ENCODE measurements at places on chromosomes 2 and 18.

GRCh38 chr18:58456625-58457024, 172.3 kb downstream of the ALPK2 start:
- no peak for DNase-seq

- peak; percentile 40 for DNase-seq
These were observed 219.6 kb upstream of the NETO1 start for GRCh38 chr18:73087282-73087977.

- DNase-seq: no peak
These were observed 153.6 kb upstream of the ZNF804A start for GRCh38 chr2:184444623-184445223.

- DNase-seq: no peak
These were observed 95.7 kb upstream of the LINC00305 start for GRCh38 chr18:64244571-64244970.

DNA sequence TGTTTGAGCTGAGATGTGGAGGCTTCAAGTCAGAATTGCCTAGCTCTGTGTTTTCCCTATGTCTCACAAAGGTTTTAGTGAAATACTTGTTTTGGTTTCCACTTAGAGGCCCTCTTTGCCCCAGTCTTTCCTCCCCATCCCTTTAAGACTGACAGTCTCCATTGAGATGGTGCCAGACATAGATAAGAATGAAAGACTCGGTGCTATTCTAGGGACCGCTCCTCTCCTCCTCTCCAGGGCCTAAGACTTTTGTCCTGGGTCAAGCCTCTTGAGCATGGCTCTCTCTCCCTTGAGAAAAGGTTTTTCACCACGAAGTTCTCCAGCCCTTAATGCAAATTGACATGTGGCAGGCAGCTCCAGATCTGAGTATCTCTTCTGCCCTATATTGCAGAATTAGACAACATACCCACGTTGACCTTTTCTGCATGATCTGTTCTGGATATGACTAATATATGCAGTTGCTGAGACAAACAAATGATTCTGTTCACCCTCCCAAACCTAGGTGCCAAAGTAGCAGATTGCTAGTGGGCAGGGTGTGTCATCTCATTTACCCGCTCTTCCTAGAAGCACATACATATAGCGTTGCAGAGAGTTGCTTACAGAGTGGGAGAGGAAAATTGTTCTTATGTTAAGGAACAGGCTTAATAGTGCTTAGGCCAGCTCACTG, 47.5 kb upstream of the ACSL3 start:
- no peak for DNase-seq

- no peak for DNase-seq
These were observed 77.2 kb downstream of the TLK1 start for GRCh38 chr2:171083451-171083850.

DNA sequence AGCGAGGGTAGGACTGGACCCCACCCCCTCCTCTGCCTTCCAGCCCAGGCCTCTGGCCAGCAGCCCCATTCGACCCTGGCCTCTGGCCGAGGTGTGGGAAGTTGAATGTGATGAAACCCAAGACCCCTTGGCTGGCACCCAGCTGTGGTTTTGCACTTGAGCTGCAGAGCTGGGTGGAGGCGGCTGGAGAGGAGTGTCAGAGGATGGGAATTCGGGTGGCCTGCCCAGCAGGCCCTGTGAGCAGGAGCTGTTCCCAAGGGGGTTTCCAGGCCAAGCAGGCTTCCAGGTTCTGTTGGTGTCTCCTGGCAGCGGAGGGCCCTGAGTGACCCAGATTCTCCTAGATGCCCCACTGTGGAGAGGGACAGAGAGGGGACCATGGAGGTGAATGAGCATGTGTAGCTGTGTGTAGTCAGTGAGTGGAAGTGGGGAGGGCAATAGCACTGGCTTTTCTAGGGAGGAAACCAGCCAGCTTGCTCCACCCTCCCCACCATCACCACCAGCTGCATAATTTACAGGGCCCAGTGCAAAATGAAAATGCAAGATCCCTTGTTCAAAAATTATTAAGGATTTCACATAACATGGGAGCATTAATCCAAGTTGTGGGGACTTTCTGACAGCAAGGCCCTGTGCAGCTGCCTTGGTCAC, 172.2 kb upstream of the HAAO start:
- no peak for DNase-seq

DNA sequence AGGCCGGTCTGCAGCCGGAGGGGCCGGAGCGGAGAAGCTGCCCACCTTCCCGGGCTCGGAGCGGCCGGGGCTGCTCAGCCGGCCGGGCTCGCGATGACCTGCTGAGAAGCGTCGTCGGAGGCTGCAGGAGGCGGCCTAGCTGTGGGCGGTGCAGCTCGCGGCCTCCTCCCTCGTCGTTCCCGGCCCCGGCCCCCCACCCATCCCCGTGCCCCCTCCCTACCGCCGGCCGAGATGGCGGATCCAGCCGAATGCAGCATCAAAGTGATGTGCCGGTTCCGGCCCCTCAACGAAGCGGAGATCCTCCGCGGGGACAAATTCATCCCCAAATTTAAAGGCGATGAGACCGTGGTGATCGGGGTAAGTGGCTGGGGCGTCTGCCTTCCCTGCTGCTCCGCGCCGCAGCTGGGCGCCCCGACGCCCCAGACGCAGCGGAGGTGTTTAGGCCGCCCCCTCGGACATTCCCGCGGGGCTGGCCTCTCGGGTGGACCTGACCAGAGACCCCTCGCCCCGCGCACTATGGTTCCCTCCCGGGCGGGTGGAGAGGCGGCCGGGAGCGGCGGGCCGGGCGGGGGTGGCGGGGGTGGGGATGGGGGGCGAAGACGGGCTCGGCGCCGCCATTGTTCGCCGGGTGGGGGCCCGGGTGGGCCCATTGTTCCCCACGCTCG, 492 bp downstream of the KIF5C start:
- no peak for DNase-seq

DNA sequence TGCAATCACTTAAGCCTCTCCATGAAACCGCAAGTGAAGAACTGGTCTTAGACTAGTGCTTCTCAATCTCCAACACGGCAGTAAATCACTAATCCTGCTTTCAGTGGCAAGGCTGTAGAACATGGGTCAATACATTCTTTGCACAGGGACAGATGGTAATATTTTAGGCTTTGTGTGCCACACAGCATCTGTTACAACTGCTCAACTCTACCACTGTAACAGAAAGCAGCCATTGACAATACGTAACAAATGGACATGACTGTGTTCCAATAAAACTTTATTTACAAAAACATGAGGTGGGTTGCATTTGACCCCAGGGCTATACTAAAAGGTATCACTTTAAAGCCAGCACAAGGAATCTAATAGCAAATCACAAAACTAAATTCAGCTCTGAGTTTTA, 51.1 kb downstream of the RNF152 start:
- no peak for DNase-seq

DNA sequence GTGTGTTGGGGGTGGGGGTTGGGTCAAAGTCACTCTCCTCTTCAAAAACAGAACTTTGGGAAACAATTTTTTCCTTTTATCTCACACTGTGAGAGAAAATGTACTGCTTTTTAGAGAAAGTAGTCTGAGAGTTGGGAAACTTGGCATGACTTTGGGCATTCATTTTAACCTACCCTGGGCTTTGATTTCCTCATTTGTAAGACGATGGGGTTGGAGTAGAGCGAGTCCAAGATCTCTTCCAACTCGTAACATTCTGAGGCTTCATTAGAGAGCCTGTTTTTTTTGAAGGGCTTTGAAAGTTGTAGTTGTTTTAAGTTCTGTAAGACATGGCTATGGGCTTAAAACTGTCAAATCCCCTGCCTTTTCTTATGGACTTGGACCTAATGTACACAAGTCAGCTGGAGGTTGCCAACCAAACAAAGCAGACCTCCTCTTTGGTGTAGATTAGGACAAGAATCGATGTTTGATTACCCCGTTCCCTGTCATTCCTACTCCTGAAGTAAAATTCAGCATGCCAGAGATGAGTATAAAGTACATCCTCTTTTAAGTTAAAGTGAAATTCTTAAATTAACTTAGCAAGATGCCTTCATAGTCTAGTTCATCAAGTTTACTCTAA, 8.4 kb downstream of the PHLPP1 start:
- DNase-seq: no peak

DNA sequence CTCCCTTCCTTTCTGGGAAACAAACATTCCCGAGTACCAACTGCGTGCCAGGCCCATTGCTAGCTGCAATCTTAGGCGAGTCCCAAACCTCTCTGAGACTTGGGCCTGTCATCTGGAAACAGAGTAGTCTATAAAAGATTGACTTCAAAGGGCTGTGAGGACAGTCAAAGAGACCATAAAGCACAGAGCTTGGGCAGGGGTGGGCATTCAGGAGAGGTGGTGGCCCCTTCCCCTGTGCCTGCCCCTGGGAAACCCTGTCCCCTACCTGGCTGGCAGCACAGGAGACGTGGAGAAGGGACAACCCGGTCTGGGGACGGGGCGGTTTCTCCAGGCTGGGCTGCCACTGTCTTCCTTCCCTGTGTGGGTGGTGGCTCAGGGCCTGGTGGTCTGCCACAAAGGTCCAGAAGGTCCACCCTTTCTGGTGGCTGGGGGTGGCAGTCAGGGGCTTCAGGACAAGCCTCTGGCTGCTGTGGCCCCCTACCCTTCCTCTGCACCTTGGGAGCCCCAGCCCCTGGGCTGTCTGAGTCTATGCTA, 33.9 kb upstream of the FOSL2 start:
- no peak for DNase-seq

DNA sequence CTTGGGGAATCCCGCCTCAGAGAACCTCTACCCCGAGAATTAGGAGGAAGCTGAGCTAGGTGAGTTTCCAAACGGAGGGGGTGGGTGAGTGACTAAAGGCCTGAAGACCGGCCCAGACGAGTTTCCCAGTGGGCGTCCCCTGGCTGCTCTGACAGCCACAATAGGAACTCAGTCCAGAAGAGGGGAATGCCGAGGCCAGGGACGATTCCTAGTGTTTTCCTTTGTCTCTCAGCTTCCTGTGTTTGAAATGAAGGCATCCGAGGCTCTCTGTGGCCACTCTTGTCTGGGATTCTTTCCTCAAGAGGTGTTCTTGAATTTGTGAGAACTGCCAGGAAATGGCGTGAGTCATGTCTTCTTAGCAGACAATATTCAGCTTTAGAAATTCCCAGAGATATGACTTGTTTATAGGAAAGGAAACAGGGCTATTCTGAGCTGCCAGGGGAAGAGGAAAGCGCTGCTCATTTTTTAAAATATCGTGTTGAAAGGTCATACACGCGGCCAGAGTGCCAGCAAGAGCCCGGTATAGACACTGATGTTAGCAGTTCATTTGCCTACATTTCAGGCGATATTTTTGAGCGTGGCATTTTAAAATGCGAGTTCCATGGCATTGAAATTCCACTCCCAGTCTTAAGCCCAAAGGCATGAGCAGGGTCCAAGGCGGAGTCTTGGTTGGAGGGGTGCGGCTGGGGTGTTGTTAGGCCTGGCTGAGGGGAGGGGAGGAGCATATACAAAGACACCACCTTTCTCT, 169.1 kb upstream of the KLF7 start:
- no peak for DNase-seq

DNA sequence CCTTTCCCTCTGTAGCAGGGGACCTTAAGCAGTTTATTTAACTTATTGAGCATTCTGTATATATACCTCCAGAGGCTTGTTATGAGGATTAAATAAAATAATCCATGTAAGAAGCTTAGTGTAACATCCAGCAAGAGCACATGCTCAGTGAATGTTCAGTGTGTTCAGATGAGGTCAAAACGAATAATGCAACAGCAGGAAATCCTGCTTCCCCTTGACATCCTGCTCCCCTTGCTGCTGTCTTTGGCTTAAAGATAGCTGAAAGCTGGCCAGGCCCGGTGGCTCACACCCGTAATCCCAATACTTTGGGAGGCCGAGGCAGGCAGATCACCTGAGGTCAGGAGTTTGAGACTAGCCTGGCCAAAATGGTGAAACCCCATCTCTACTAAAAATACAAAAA, 68.7 kb downstream of the COL4A4 start:
- no peak for DNase-seq

DNA sequence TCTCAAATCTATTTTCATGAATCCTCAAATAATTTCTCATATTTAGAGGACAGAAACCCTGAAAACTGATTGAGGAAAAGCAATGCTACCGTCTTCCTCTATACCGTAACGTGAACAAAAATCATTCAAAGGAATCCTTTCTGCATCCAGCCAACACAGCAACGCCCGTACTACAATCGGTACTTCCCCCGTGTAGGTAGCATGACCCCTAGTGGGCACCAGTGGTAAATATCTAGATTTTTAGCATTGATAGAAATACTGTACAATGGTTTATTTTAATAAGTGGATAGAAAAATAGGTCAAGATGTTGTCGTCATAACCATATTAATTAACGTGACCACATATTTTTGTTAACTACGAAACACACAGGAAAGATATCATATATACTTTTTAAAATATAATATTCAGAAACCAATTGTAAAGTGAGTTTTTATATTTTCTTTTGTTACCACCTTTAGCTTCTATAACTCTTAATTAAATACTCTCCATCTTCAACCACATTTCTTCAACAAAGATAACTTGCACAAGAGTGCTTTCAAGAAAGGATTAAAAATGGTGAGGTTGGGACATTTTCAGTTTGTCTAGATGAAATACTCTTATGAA, 194.1 kb downstream of the SS18 start:
- no peak for DNase-seq

GRCh38 chr2:120036145-120036544, 23.3 kb downstream of the EPB41L5 start:
- DNase-seq: no peak

GRCh38 chr18:79531386-79531785, 135.7 kb downstream of the NFATC1 start:
- no peak for DNase-seq

DNA sequence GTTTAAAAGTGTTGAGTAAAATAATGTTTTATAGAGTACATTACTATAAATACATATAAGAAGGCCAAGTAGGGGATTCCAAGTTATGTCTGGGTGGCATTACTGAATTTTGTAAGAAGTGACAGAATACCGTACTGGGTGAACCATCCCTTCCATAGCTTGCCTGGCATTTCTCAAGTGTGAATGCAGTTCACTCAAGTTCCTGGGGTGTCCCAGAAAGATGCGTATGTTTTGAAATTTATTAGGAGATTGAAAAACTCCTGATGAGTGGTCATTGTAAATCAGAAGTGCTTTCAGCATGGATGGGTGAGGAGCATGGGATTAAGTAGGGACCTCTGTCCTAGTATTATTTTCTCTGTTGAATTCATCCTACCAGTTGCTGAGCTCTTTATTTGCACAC, 103.2 kb downstream of the VAPA start:
- DNase-seq: no peak

GRCh38 chr2:36351736-36352349, 3.7 kb upstream of the CRIM1 start:
- DNase-seq: peak; percentile 18

Data from NCI-H446 treated with DMSO at 0.1 percent for 48 hours (cell line).